ENCODE measurements at places on chromosomes 2 and 18.

DNA sequence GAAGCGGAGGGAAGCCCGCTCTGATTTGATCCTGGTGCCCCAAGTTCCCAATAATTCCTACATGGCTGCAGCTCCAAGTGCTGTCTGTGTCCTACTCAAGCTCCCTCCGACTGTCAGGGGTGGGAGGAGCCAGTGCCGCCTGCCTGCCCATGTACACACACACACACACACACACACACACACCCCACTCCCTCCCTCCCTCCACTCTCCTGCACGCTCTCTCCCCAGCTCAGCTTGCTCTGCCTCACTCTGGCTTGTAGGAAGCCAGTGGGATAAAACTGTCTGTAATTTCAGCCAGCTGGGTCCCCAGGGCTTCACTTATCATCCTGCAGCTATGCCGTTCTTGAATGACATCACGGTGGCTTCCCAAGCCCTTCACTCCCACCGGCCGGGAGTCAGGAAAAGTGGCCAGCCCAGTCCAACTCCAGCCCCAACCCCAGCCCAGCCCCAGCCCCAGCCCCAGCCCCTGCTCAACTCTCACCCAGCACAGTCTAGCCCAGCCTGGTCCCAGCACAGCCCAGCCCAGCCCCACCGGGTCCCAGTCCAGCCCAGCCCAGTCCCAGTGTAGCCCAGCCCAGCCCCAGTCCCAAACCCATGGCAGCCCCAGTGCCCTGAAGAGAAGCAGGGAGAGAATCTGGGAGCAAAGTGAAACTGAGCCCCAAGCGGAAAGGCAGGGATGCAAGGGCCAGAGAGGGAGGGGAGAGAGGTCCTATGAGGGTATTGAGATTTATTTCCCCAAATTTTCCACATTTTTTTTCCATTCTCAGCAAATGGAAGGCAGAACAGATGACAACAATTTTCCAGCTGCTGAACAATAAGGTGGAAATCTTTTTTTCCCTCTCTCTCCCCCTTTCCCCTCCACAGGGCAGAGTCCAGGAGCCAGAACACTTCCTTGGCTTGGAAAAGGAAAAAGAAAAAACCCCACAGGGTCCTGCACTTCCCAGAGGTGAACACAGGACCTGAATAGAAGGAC is 144.0 kb downstream of the TNS1 start:
- no peak for DNase-seq

GRCh38 chr2:224716201-224716600 is at the start of gene CCDC195:
CCDC195 (minus strand) TSS chr2:224716365; CDS start chr2:224716365, 0 bp downstream.
- no peak for DNase-seq

DNA sequence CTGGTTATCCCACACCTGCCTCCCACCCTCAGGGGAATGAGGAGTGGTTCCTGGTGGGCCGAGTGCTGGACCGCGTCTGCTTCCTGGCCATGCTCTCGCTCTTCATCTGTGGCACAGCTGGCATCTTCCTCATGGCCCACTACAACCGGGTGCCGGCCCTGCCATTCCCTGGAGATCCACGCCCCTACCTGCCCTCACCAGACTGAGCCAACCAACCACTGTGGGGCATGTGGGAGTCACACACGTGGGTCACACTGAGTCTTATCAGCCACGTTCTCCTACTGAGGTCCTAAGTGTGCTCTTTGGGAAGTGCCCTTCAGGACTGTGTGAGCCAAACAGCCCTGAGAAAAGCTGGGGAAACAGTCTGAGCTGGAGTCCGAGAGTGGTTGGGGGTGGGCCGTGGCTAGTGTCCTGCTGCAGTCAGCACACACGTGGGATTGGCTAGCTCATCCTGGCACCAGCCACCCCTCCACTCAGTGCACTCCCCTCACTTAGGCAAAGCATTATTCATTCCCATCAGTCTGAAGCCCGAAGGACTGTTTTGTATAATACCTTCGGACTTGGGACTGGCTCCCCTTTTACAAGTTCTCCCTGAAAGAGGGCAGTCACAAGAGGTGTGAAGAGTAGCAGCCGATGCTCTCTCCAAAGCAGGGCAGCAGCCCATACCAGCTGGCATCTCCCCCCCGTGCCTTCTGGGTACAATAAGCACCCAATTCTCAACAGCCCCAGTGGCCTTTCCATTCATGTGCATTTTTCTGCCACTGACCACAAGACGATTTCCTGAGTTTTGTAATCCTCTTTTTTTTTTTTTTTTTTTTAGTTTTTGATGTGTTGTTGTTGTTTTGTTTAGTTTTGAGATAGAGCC is 4.6 kb downstream of the TIGD1 start:
- DNase-seq, result no peak

DNA sequence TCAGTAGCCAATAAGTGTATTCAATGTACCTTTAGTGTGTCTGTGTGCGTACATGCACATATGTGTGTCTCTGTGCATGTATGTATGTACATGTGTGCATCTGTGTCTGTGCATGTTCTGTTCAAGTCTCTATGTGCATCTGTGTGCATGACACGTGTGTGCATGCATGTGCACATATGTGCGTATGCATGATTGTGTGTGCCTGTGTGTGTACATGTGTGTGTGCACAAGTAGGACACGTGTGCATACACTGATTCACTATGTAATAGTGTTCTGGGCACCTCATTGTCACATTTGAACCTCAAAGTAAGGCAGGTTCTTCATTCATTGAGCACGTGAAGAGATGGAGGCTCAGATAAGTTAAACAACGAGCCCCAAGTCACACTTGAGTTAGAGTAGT is 142.6 kb upstream of the COPS8 start:
- no peak for DNase-seq

- no peak for DNase-seq
Measured at GRCh38 chr2:7242189-7242867, 325.1 kb downstream of the RNF144A start.

GRCh38 chr2:172278667-172279066 is 148.7 kb upstream of the ITGA6 start:
- no peak for DNase-seq

- DNase-seq, result no peak
Measured at GRCh38 chr2:207141386-207141785, 24.4 kb downstream of the KLF7 start.

- no peak for DNase-seq
Measured at GRCh38 chr2:163735685-163736432, at the start of gene FIGN. FIGN (minus strand) TSS chr2:163736008; CDS start chr2:163734927, 1,081 bp downstream.

DNA sequence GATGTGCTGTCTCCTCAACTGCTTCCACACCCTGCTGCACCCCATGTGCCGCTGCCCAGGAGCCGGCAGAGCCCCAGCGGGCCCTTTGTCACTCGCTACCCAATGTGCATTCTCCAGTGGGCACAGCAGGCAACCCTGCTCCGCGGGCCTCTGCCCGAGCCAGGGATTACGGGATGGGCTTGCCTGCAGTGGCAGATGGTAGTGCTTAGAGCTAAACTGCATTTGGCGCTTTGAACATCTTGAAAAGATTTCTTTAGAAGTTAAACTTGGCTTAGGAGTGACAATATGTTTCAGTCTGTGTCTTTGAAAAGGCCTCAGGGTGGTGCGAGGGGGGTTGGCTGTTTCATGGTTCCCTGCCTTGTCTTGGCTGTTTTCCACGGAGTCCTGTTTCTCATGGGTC is 84.0 kb upstream of the BOD1L2 start:
- no peak for DNase-seq

DNA sequence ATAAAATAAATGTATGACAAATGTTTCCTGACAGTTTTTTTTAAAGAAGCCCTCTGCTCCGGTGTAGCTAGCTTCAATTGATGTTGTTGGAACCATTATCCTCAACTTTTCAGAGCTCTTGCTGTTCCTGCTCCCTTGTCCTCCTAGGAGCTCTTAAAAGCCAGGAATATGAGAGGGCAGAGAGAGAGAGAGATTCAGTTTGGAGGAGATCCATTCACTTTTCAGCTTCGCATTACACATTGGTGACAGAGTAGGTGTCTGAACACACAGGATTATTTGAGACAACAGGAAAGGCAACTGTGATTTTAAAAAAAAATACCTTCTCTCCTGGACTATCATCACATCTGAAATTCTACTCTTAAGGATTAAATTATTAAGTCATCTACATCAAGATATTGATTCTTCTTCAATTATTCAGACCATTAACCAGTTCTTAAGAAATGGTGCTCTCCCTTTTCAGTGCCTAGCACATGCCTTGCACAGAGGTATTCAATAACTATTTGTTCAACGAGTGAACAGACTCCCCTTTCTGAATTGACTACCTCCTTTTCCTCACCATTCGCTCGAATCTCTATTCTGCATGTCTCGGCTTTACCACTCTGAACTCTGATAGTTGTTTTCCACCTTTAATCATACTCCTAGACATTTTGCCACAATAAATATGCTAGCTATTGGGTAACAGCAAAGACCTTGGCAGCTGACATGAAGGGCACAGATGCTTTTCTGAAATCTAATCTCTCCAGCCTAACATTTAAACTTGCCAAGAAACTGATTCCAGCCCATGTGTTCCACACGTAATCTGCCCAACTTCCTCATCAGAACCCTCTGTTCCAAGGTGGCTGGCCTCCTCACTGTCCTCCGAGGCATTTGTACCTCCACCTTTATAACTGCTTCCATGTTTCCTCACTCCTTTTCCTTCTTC is 28.6 kb upstream of the SLC35F5 start:
- no peak for DNase-seq

DNA sequence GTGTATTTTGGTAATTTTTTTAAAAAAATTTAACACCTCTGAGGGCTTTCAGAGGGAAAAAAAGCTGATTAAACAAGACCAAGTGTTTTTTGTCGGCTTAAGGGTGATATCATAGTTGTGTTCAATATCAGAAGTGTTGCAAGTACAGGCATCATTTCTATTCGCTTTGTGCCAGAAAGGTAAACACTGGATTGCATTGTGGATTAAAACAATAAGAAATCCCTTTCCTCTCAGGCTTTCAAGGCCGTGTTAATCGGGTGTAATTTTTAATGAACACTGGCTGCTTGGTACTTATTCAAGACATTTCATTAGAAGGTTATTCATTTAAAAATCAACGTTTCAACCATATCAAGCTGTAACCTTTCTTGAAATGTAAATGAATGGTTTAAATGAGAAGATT is 18.3 kb downstream of the FIGN start:
- DNase-seq, result no peak

DNA sequence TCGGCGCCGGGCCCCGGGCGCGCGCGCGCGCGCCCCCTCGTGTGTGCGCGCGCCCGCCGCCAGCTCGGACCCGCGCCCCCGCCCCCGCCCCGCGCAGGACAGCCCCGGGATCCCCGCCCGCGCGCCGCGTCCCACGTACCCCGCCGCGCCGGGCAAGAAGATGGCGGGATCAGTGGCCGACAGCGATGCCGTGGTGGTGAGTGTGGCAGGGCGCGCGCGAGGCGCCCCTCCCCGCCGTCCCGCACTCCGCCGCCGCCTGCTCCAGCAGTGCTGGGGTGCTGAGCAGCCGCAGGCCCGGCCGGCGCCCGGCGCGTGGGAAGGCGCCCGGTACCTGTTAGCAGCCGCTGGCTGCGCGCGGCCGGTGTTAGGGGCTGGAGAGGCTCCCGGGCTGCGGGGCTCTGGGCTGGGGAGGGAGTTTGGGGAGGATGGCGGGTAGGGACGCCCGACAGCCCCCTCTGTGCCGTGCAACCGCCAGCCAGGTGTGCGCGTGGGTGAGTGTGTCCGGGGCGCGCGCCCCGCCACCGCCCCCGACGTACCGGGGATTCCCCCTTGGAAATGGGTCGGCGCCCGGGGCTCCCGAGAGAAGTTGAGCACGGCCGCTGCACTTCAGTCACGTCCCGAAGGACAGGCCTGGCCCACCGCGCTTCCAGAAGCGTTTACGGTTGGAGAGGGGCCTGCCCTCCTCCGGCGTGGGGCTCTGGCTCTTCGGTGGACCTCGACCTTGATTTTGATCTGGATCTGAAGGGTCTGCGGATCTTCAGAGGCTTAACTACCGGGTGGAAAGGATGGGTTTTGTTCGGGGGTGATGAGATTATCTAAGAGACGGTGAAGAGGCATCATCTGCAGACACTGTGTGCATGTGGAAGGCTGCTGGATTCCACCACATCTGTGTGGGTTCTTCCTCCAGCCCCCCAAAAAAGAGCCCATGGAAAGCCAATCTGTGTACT is 697 bp downstream of the LGALSL start:
- peak; percentile 22 for DNase-seq

- peak; percentile 25 for DNase-seq
Measured at GRCh38 chr2:159035790-159036411, 67.5 kb downstream of the TANC1 start.

Measured in CD8-positive, alpha-beta memory T cell (primary cell).